ENCODE measurements at places on chromosomes 2 and 18.

DNA sequence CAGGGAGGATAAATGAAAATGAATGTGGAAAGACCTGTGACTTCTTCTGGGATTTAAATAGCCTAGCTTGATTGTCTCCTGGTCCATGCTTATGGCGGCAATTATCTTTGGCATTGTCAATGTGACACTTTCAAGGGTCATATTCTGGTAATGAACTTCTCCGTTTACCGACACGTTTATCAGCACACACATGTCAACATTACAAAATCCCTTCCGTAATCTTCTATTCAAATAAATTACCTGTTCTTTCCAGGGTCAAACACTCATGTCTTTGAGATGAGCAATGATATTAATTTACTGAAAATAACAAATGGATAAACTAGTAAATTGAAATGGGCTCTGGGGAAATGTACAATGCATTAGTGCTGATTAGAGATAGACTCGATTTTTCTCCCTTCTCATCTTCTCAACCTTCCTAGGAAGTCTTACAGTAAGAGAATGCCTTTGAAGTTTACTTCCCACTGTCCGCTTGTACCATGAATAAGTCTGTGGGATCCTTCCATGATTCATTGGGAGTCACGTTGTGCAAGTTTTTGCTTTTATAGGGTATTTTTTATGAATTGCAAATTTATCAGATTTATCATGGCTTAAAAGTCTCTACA is 646.3 kb upstream of the LRATD1 start:
- DNase-seq, result no peak

- DNase-seq, result no peak
Observed at GRCh38 chr2:46970334-46971288, 55.0 kb upstream of the MCFD2 start.

DNA sequence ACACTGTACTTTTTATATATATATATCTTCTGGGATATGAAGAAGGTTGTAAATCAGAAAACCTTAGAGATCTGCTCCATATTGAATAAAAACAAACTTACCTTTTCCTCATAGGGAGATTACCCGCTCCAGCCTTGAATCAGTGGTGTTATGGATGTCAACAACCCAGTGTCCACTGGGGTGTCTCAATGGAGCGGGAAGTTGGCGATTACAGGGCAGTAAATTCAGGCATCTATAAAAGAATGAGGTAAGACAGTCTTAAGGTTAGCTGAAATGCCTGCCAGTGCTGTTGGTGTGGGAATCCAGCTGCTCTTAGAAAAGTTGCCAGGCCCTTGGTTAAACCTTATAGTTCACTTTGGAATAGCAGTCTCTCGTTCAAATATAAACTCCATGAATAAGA is 102.3 kb downstream of the R3HDM1 start:
- DNase-seq, result no peak

- DNase-seq, result peak; percentile 64
Observed at GRCh38 chr2:17301437-17301836, 216.8 kb downstream of the RAD51AP2 start.

DNA sequence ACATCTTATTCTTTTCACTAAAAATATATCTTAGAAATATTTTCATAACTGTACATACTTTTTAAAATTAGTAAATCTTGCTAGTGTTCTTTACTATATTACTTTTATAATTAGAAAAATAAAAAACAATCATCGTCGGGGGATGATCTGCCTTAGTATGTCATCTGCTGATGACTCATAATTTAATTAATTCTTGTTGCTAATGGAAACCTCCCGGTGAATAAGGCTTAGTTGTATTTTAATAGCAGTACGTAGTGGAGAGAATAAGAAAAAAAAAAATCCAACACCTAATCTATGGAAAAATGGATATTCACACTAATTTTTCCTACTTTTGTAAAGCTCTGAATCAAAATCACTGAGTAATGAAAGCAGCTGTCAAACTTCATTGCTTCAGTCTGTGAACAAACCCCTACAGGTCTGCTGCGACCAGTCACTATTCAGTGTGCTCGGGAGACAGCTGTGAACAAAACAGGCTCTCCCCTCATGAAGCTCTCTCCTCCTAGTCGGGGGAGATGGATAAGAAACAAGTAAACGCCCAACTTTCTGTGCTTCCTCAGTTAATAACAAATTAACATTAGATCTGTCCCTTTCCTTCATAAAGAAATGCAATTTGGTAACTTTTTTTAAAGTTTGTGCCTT is 97.4 kb upstream of the UPP2 start:
- no peak for DNase-seq

GRCh38 chr18:49119401-49119800 is 168.6 kb upstream of the SMAD7 start:
- no peak for DNase-seq
